ENCODE measurements at places on chromosomes 3 and 15.

- H3K27me3 ChIP-seq, result no peaks in the 10 kb centered on the region
- H3K36me3 ChIP-seq, result peaks cover 17% of the 10 kb centered on the region
- H3K4me3 ChIP-seq, result peak overlapping the region; percentile 64
Measured at GRCh38 chr3:29281094-29281343, 148 bp downstream of the RBMS3 start.

DNA sequence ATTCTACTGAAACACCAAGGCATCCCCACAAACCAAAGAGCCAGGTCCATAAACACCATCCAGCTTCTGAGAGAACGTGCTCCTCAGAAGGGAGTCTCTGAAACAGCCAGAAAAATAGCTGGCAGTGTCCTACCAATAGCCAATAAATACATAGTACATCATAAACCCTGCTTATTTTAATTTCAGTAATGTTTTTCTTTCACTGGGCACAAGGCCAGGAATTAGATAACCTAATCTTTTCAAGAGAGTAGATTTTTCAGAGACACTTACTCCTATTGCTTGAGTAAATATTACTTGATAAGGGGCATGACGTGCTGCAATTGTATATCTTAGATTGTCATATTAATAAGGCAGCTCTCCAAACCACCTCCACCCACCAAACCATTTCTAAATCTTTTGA is 22.7 kb downstream of the GADL1 start:
- peaks cover 64% of the 10 kb centered on the region for H3K27me3 ChIP-seq
- H3K36me3 ChIP-seq, result no peaks in the 10 kb centered on the region
- no peaks in the 10 kb centered on the region for H3K4me1 ChIP-seq
- H3K27ac ChIP-seq, result no peak overlapping the region

- no peak overlapping the region for H3K4me3 ChIP-seq
- DNase-seq, result no peak
- no peaks in the 10 kb centered on the region for H3K27me3 ChIP-seq
- H3K27ac ChIP-seq, result no peak overlapping the region
- no peaks in the 10 kb centered on the region for H3K4me1 ChIP-seq
Measured at GRCh38 chr3:165075695-165076094, 2.6 kb downstream of the SI start.

- H3K27ac ChIP-seq, result no peak overlapping the region
- H3K36me3 ChIP-seq, result no peaks in the 10 kb centered on the region
- peaks cover 46% of the 10 kb centered on the region for H3K27me3 ChIP-seq
- no peak overlapping the region for H3K4me3 ChIP-seq
- peak; percentile 79 for DNase-seq
- H3K4me1 ChIP-seq, result peaks cover 7% of the 10 kb centered on the region
Measured at GRCh38 chr3:129016356-129016719, 15.2 kb downstream of the EFCC1 start.

DNA sequence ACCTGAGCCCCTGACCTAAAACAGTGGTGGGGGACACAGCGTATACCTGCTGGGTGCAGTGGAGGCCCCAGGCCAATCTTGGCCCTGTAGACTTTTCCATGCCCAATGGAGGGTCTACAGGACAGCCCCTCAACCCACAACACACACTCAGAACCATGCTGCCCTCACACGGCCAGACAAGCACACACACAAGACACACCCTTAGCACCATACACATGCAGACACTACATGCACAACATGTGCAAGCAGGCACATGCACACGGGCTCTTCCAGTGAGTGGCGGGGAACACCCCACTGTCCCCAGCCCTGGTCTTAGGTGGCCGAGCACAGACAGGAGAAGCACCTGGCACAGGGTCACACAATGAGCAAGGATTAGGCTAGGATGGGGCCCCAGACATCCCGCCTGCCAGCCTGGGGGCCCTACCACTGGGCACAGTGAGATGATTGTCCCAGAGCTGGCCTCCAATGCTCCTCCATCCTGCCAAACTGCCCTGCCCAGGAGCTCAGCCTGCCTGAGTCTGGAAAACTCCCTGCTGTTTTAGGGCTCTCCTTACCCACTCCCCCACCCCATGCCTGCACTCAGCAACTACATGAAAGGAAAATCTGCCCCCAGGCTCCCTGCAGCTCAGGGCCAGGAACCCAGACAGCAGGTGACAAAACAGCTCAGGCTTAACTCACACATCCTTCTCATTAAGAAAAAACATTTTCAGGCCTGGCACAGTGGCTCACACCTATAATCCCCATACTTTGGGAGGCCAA is 15.8 kb downstream of the IQSEC1 start:
- peaks cover 33% of the 10 kb centered on the region for H3K27me3 ChIP-seq
- H3K36me3 ChIP-seq, result no peaks in the 10 kb centered on the region
- H3K4me1 ChIP-seq, result peaks cover 2% of the 10 kb centered on the region
- no peak overlapping the region for H3K4me3 ChIP-seq

- H3K4me3 ChIP-seq, result peak overlapping the region; percentile 97
- peaks cover 35% of the 10 kb centered on the region for H3K4me1 ChIP-seq
- H3K27ac ChIP-seq, result peak overlapping the region; percentile 85
- DNase-seq, result no peak
- H3K36me3 ChIP-seq, result peaks cover 39% of the 10 kb centered on the region
Measured at GRCh38 chr3:171461525-171461917, 1.3 kb upstream of the TNIK start.

- no peaks in the 10 kb centered on the region for H3K4me1 ChIP-seq
- H3K4me3 ChIP-seq, result no peak overlapping the region
- no peak overlapping the region for H3K27ac ChIP-seq
- no peak for DNase-seq
Measured at GRCh38 chr3:72269475-72269874, 484.5 kb upstream of the PROK2 start.

- peaks cover 10% of the 10 kb centered on the region for H3K4me1 ChIP-seq
- peaks cover 12% of the 10 kb centered on the region for H3K36me3 ChIP-seq
- DNase-seq, result peak; percentile 82
- no peaks in the 10 kb centered on the region for H3K27me3 ChIP-seq
Measured at GRCh38 chr15:40787344-40787841, 17.6 kb downstream of the C15orf62 start.

DNA sequence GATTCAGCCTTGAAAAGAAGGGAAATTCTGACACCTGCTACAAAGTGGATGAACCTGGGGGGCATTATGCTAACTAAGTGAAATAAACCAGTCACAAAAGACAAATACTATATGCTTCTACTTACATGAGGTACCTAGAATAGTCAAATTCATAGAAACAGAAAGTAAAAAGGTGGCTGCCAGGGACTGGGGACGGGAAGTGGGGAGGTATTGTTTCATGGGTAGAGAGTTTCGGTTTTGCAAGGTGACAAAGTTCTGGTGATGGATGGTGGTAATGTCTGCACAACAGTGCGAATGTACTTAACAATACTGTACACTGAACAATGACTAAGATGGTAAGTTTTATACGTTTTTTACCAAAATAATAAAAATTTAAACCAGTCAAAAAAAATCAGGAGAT is 4.8 kb downstream of the IDH2 start:
- H3K4me3 ChIP-seq, result no peak overlapping the region
- no peak for DNase-seq
- H3K27me3 ChIP-seq, result no peaks in the 10 kb centered on the region
- no peak overlapping the region for H3K27ac ChIP-seq
- peaks cover 21% of the 10 kb centered on the region for H3K36me3 ChIP-seq
- H3K4me1 ChIP-seq, result peaks cover 56% of the 10 kb centered on the region

DNA sequence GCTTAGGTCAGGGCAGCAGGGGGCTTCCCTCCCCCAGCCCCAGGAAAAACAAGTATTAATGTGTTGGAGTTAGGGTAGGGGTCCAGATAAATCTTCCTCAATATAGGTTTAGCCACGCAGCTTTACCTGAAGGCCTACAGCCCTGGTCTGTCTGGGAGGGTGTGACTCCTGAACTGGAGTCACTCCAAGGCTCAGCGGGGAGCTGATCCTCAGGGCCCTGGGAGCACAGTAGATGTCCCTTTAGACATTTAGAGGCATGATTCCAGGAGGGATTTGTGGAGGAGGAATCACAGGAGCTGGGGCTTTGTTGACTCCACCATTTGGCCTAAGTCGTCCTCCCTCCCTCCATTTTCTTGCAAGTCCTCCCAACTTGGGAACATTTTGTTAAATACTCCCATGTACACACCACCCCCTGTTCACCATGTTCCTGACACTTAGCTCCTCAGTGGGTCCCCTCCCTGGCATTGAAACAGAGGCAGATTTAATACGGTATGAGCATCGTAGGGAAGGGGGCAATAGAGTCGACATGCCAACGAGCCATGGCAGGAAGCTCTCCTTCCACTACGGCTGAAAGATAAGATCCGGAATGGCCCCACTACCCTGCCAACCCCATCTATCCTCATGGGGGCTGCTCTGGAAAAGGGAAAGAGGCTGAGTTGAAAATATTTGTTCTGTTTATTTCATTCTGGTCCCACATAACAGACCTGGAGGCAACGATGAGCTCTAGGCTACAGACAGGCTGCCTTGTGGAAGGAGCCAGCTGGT is 69.0 kb upstream of the LARS2 start:
- no peaks in the 10 kb centered on the region for H3K36me3 ChIP-seq
- DNase-seq, result no peak
- no peak overlapping the region for H3K27ac ChIP-seq
- no peaks in the 10 kb centered on the region for H3K4me1 ChIP-seq
- no peak overlapping the region for H3K4me3 ChIP-seq
- peaks cover 74% of the 10 kb centered on the region for H3K27me3 ChIP-seq

DNA sequence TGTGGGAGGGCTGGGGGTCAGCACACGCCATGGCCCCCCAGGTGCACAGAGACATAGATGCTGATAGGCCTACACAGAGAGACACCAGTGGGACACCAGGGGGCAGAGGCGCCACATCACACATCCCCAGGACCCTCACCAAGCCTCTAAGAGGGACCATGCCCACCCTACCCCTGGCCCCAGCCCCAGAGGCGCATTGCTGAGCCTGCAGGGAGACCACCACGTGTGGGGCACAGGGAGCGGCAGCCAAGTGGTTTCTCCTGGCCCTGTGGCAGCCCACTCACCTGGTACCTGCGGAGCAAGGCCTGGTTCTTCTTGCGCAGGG is 1.2 kb downstream of the CCDC9B start:
- H3K36me3 ChIP-seq, result peaks cover 44% of the 10 kb centered on the region
- peak overlapping the region; percentile 77 for H3K4me3 ChIP-seq
- H3K27ac ChIP-seq, result peak overlapping the region; percentile 89
- H3K4me1 ChIP-seq, result peaks cover 34% of the 10 kb centered on the region
- DNase-seq, result no peak
